HCT116 (cell line): ENCODE measurements at places on chromosomes 4 and X.

DNA sequence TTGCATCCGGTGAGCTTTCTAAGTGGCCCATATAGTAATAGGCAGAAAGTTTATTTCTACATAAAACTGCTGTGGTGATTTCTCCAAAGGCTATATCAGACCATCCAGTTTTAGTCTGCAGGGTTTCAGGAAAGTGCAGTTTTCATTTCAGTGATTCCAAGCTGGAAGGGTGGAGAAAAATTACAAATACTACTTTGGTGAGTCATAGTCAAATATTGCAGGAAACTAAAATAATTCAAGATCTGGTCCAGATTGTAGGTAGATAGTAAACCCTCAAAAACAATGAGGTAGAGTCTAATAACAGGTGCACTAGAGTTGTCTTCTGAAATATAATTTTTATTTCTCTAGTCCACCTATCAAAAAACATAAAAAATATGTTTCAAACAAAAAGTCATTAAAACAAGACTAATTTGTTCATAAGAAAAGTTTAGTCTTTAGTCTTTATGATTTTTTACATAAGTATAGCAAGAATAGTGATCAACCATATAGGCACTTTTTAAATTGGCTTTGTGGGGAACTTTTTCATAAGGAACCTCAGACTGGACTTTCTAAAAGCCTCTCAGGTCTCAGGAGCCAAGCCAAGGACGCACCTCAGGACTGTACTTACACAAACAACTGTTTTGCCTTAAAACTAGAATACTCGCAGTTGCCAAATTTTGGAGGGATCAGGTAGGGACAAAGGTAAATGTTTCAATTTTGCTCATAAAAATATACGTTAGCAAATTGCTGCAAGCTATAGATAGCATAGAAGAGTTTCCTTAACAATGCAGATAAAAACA lies 101.8 kb upstream of the TLR3 start:
- H3K4me1 ChIP-seq, result 0 out of 2 replicates have a peak, but pooled peaks cover 3% of the 10 kb centered on the region
- H3K27me3 ChIP-seq, result no peaks in the 10 kb centered on the region
- DNase-seq, result no peak

DNA sequence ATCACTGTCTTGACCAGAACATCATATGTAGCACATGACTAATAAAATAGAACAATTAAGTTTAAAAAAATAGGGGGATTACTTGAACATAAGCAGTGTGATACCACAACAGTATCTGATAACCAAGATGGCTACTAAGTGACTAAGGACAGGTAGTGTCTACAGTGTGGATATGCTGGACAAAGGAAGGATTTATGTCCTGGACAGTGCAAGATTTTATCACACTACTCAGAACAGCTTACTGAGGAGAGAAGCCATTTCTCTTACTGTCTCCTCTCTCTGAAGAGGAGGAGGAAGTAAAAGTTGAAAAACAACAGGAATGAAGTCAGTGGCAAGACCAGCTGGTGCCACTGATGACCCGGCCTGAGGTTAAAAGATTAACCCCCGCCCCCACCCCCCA lies 4.0 kb upstream of the SLC10A7 start:
- no peak overlapping the region for H3K27ac ChIP-seq
- no peak for DNase-seq
- H3K36me3 ChIP-seq, result no peaks in the 10 kb centered on the region
- H3K4me1 ChIP-seq, result no peaks in the 10 kb centered on the region

DNA sequence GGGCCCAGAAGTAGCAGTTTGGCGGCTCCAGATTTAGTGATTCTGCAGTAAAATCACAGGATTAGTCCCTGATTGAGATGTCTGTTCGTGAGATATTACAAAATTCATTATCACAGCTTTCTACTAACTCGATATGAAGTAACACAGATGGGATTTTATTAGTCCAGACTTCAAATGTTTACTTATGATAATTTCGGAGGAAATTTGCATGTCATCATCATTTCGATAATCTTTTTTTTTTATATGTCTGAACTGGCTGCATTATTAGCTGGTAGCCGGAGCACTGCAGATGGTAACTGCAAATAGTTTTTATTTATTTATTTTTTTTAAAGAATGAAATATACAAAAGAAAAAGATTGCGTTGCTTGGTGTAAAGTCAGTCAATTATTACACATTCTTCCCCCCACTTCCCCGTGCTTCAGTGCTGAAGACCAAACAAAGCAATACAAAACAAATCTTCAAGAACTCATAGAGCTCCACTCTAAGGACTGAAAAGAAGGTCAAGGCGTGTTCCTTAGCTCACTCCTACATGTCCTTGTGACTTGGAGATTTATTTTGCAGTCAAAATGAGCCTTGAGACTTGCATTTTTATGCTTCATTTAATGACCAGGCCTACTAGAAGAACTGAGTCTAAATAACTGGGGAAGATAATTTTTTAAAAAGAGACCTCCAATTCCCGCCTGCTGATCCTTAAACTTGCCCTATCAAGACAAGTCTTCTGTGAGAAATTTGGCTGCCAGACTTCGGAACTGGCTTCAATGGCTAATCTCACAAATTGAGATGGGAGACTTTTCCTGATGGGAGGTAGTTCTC lies 11.7 kb upstream of the PITX2 start:
- DNase-seq, result no peak
- H3K36me3 ChIP-seq, result no peaks in the 10 kb centered on the region
- peaks cover 23% of the 10 kb centered on the region for H3K4me1 ChIP-seq
- no peak overlapping the region for H3K4me3 ChIP-seq

- H3K4me3 ChIP-seq, result no peak overlapping the region
- H3K36me3 ChIP-seq, result no peaks in the 10 kb centered on the region
- no peak for DNase-seq
- H3K27me3 ChIP-seq, result no peaks in the 10 kb centered on the region
- H3K27ac ChIP-seq, result no peak overlapping the region
Measured at GRCh38 chrX:24899391-24899790, 116.4 kb downstream of the ARX start.

GRCh38 chrX:151901826-151902225 lies 10.9 kb upstream of the MAGEA4 start:
- no peaks in the 10 kb centered on the region for H3K27me3 ChIP-seq
- H3K4me1 ChIP-seq, result no peaks in the 10 kb centered on the region
- no peaks in the 10 kb centered on the region for H3K36me3 ChIP-seq
- no peak overlapping the region for H3K27ac ChIP-seq

GRCh38 chr4:89994176-89994873 lies 99.7 kb downstream of the MMRN1 start:
- no peaks in the 10 kb centered on the region for H3K27me3 ChIP-seq
- no peak overlapping the region for H3K27ac ChIP-seq
- no peak overlapping the region for H3K4me3 ChIP-seq
- no peak for DNase-seq
- no peaks in the 10 kb centered on the region for H3K4me1 ChIP-seq

DNA sequence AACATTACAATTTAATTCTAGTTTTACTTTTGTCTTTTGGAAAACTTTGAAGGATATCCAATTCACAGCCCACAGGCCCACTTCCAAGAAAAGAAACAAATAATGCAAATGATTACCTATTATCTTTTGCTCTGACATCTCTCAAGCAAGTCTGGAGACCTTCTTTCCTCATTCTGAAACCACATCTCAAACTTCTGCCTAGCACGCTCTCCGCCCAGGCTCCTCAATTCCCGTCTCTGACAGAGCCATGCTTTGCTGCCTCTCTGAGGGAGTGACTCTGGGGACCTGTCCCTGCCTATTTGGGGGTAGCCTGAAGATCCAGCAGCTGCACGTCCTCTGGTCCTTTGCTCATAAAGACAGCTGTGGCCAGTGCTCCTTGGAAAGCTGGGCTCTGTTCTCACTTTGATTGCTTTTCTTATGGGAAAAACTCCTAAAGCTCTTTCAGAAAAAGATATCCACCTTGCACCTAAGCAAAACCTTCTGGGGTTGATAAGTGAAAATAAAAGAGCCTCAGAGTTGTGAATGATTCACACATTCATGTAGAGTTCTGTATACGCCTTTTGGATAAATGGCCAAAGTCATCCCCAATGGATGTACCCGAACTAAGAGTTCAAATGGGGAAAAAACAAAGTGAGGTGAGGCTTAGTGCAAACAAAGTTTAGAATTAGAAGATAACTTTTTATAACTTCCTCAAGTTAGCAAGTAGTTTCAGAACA lies 72.4 kb upstream of the TNIP3 start:
- DNase-seq, result no peak
- H3K4me3 ChIP-seq, result no peak overlapping the region
- H3K27me3 ChIP-seq, result no peaks in the 10 kb centered on the region
- no peak overlapping the region for H3K27ac ChIP-seq

- H3K36me3 ChIP-seq, result peaks cover 2% of the 10 kb centered on the region; the same call in 1 of the 2 replicates
- H3K4me3 ChIP-seq, result no peak overlapping the region
- no peaks in the 10 kb centered on the region; the same call in 1 of the 2 replicates for H3K4me1 ChIP-seq
- no peaks in the 10 kb centered on the region for H3K27me3 ChIP-seq
- DNase-seq, result no peak
Measured at GRCh38 chr4:94635177-94635576, 122.6 kb upstream of the BMPR1B start.

- no peaks in the 10 kb centered on the region for H3K27me3 ChIP-seq
- DNase-seq, result no peak
- H3K36me3 ChIP-seq, result no peaks in the 10 kb centered on the region
- H3K4me1 ChIP-seq, result no peaks in the 10 kb centered on the region
- H3K4me3 ChIP-seq, result no peak overlapping the region
Measured at GRCh38 chrX:153474718-153475117, 4.3 kb upstream of the HAUS7 start.

GRCh38 chr4:140568507-140569306 lies at the start of gene UCP1:
TSS of gene UCP1 (minus strand) at chr4:140568961. CDS start at chr4:140568729, 232 bp downstream.
- no peak within 1 kb of the TSS for H3K27ac ChIP-seq
- no peak for DNase-seq
- H3K4me1 ChIP-seq, result no peaks in the 10 kb centered on the region
- H3K27me3 ChIP-seq, result no peaks in the 10 kb centered on the region

DNA sequence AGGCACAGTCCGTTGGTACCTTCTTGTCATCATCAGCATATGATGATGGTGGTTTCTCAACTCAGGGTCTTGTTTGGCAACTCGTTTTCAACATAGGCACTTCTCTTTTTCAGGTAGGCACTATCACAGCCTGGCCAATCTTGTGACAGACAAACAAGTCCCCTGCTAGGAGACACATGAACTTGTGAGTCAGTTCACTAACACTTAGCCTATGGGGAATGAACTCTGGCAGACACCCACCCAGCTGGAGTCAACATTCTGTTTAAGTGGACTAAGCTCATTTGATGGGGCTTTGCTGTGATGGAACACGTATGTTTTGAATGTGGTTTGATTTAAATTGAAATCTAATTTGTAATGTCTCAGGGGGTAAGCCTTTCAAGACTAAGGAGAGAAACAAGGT lies 100.7 kb upstream of the MAMLD1 start:
- no peak overlapping the region for H3K27ac ChIP-seq
- DNase-seq, result no peak
- H3K4me1 ChIP-seq, result no peaks in the 10 kb centered on the region
- no peaks in the 10 kb centered on the region for H3K27me3 ChIP-seq
- H3K4me3 ChIP-seq, result no peak overlapping the region

DNA sequence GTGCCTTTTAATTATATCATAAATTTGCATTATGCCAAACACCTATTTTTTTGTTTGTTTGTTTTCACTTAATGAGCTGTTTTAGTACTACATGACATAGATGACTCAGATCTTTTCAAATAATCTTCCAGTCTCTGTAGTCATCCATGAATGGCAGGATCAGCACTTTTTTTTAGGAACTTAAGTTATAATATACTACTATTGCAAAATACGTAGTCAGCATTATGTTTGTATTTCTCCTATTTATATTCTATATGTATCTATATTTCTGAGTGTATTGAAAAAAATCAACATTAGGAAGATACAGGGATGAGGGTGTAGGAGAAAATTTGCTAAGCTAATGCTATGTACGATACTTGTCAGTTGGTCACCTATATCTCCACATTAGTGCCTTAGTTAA lies 773.1 kb upstream of the AGA start:
- no peak overlapping the region for H3K27ac ChIP-seq
- no peak for DNase-seq
- H3K4me3 ChIP-seq, result no peak overlapping the region
- H3K27me3 ChIP-seq, result no peaks in the 10 kb centered on the region
- no peaks in the 10 kb centered on the region for H3K36me3 ChIP-seq

DNA sequence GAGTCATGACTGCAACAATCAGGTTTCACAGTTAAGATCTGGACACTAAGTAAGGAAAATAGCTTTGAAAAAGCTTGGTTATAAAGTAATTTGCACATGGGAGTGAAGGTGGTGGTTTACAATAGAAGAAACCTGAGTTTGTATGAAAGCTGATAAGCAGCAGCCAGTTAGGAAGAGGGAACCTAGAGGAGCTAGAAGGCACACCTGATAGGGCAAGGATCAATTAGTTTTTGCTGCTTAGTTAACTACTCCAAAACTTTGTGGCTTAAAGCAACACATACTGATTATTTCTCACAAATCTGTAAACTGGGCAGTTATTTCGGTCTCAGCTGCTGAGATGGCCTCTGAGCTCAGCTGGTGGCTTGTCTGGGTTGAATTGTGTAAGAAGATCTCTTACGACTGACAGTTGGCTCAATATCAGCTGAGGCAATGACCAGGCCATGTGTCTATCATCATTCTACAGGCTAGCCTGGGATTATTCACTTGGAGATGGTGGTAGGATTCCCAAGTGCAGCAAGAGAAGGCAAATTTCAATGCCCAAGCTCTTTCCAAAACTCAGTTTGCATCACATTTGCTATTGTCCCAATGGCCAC lies 255.0 kb upstream of the PITX2 start:
- no peaks in the 10 kb centered on the region for H3K36me3 ChIP-seq
- H3K27me3 ChIP-seq, result no peaks in the 10 kb centered on the region
- H3K4me1 ChIP-seq, result no peaks in the 10 kb centered on the region

DNA sequence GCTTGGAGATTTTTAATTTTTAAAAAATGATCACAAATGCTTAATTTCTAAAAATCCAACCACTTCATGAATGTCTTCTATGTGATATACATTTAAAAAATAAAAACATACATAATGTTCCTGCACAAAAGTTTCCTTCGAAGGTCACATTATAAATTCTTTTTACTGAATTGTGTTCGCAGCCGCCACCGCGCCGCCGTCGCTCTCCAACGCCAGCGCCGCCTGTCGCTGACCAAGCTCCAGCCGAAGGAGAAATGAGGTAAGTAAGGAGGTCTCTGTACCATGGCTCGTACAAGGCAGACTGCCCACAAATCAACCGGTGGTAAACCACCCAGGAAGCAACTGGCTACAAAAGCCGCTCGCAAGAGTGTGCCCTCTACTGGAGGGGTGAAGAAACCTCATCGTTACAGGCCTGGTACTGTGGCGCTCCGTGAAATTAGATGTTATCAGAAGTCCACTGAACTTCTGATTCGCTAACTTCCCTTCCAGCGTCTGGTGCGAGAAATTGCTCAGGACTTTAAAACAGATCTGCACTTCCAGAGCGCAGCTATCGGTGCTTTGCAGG lies 48.8 kb upstream of the NEUROG2 start:
- no peaks in the 10 kb centered on the region for H3K4me1 ChIP-seq
- no peak overlapping the region for H3K4me3 ChIP-seq
- DNase-seq, result no peak
- H3K36me3 ChIP-seq, result no peaks in the 10 kb centered on the region
- no peaks in the 10 kb centered on the region for H3K27me3 ChIP-seq

DNA sequence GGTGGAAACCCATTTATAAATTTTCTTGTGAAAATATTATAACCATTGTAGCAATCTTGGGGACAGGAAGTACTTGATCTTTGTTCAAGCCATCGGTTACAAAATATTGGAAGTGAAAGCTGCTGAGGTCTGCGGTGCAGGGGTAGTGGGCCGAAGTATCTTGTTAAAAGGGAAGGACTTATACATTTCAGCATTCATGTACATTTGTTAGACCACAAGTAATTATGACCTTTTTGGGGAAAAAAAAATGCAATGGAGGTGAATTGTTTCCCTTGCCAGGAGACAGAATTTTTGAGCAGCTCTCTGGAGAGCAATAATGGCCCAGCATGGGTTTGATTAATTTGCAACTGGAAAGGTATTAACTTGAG lies 121.3 kb downstream of the EGF start:
- no peak overlapping the region for H3K27ac ChIP-seq
- no peak for DNase-seq
- H3K4me3 ChIP-seq, result no peak overlapping the region
- no peaks in the 10 kb centered on the region for H3K36me3 ChIP-seq
- no peaks in the 10 kb centered on the region for H3K27me3 ChIP-seq
- no peaks in the 10 kb centered on the region for H3K4me1 ChIP-seq
